Calu3 (cell line): ENCODE measurements at places on chromosomes 1 and 21. TPM values are rescaled to one million over a fixed set of nuclear protein-coding genes. Genes with fewer than 3 reads are reported as not detected.

GRCh38 chr1:1079408-1080121 is 5.5 kb upstream of the RNF223 start:
- H3K27me3 ChIP-seq: no peaks in the 10 kb centered on the region
- H3K4me3 ChIP-seq: peak overlapping the region; percentile 50
- H3K4me1 ChIP-seq: peaks cover 5% of the 10 kb centered on the region
- peaks cover 39% of the 10 kb centered on the region for H3K36me3 ChIP-seq

- H3K27ac ChIP-seq: no peak overlapping the region
- no peak overlapping the region for H3K4me3 ChIP-seq
- H3K36me3 ChIP-seq: no peaks in the 10 kb centered on the region
These were observed 71.5 kb downstream of the NR5A2 start for GRCh38 chr1:200099040-200099439.

DNA sequence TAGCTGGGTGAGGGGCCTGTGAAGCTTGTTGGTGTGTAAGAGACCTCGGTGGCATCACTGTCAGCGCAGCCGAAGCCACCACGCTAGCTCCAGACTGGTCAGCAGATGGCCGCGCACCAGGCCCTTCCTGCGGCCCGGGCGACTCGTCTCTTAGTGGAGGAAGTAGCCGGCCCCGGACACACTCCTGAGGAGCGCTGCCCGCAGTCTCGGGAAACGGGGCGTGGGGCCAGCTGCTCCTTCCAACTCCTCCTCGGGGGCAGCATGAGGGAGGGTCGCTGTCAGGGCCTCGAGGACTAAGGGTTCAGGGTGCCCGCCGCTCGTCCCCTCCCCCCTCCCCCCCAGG is 20.4 kb downstream of the H3-3A start:
- DNase-seq: peak; percentile 70
- H3K4me1 ChIP-seq: peaks cover 6% of the 10 kb centered on the region
- H3K4me3 ChIP-seq: peak overlapping the region; percentile 81
- no peaks in the 10 kb centered on the region for H3K27me3 ChIP-seq

- no peak overlapping the region for H3K27ac ChIP-seq
- no peak overlapping the region for H3K4me3 ChIP-seq
- no peaks in the 10 kb centered on the region for H3K27me3 ChIP-seq
- peak; percentile 35 for DNase-seq
These were observed 30.0 kb downstream of the IARS2 start for GRCh38 chr1:220123889-220124288.

DNA sequence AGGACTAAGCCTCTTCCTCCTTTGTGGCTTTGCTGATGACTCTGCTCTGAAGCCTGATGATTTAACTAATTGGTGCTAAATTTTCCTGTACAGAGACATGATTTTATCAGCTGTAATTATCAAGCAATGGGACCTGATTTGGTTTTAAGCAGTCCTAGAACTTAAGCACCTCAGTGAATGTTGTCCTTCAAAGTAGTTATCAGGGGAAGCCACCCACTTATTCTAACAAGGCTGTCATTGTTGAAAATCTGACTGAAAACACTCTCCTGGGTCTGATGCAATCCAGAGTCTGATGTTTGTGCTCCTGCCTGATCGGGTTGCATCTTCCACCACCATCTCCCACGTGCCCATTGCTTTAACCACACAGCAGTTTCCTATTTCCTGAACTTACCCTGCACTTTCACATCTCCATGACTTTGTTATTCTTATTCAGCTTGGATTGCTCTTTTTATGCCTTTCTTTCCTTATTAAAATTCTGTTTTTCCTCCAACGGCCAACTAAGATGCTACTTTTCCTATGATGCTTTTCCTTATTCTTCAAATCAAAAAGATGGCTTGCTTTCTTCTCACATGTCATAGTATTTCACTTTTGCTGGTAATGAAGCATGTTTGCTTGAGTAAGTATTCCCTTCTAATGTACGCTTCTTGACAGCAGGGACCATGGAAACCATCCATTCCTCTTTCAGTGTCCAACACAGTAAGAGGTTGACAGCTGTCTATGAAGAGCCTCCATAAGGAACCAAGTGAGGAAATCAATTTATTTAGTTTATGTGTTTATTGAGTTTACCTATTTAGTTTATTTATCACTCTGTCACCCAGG is 55.0 kb downstream of the S1PR1 start:
- H3K36me3 ChIP-seq: peaks cover 5% of the 10 kb centered on the region
- no peak overlapping the region for H3K4me3 ChIP-seq
- H3K4me1 ChIP-seq: peaks cover 22% of the 10 kb centered on the region
- H3K27ac ChIP-seq: peak overlapping the region; percentile 48

DNA sequence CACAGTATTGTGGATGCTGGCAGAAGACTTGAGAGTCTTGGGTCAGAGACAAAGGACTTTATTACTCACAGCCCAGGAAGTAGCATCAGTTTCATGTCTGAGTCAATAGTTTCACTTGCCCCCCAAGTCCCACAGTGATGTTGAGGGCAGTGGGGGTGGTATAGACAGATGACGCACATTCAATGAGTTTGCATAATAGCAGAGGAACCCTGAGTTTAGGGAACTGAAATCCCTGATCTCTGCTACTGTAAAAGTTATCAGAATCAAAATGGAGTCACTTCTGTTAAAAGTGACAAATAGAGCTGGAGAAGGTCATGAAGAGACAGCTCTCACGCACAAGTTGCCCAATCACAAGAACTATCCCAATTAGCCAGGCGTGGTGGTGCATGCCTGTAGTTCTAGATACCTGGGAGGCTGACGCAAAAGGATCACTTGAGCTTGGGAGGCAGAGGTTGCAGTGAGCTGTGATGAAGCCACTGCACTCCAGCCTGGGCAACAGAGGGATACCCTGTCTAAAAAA is 11.5 kb upstream of the HCRTR1 start:
- no peak for DNase-seq
- no peak overlapping the region for H3K27ac ChIP-seq
- peaks cover 48% of the 10 kb centered on the region for H3K27me3 ChIP-seq
- H3K4me1 ChIP-seq: no peaks in the 10 kb centered on the region
- no peaks in the 10 kb centered on the region for H3K36me3 ChIP-seq
- H3K4me3 ChIP-seq: no peak overlapping the region

GRCh38 chr1:39214021-39214713 is 9.7 kb downstream of the MACF1 start:
- peak overlapping the region; percentile 20 for H3K4me3 ChIP-seq
- DNase-seq: peak; percentile 48
- H3K36me3 ChIP-seq: no peaks in the 10 kb centered on the region
- peaks cover 30% of the 10 kb centered on the region for H3K4me1 ChIP-seq
- peak overlapping the region; percentile 35 for H3K27ac ChIP-seq

DNA sequence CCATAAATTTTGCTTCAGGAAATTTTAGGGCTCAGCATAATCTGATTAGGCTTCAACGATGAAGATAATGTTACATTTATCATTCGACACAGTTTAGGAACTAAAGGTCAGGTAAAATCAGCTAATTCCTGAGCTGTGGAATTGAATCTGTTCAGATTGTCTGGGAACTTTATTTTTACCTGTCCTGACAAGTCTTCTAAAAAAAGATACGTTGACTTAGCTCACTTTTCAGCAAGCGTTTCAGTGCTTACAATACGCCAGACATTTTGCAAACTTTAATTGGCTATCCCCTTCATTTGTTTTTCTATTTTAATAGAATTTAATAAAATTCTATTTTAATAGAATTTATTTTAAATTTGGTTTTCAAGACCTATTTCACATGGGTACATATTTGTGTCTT is 57.8 kb downstream of the POU2F1 start:
- peaks cover 9% of the 10 kb centered on the region for H3K4me1 ChIP-seq
- no peak for DNase-seq
- H3K27me3 ChIP-seq: no peaks in the 10 kb centered on the region
- H3K36me3 ChIP-seq: no peaks in the 10 kb centered on the region

- H3K27me3 ChIP-seq: peaks cover 30% of the 10 kb centered on the region
- peak; percentile 81 for DNase-seq
- H3K4me1 ChIP-seq: peaks cover 24% of the 10 kb centered on the region
- H3K27ac ChIP-seq: no peak overlapping the region
These were observed 34.8 kb upstream of the ZBTB40 start for GRCh38 chr1:22416555-22417454.

- no peak for DNase-seq
- no peaks in the 10 kb centered on the region for H3K36me3 ChIP-seq
- no peaks in the 10 kb centered on the region for H3K27me3 ChIP-seq
- H3K27ac ChIP-seq: peak overlapping the region; percentile 48
- no peak overlapping the region for H3K4me3 ChIP-seq
These were observed 19.4 kb downstream of the PDE4B start for GRCh38 chr1:65812065-65812464.

GRCh38 chr1:214503553-214503952 is 47.8 kb downstream of the PTPN14 start:
- no peaks in the 10 kb centered on the region for H3K27me3 ChIP-seq
- H3K36me3 ChIP-seq: peaks cover 13% of the 10 kb centered on the region
- H3K27ac ChIP-seq: no peak overlapping the region

GRCh38 chr1:175338387-175339135 is 146.0 kb upstream of the KIAA0040 start:
- no peaks in the 10 kb centered on the region for H3K4me1 ChIP-seq
- DNase-seq: peak; percentile 66
- H3K27me3 ChIP-seq: peaks cover 87% of the 10 kb centered on the region

The KDF1 gene
- total RNA-seq: 18.9 and 19.4 TPM in 2 replicates

The MYBPHL gene
- total RNA-seq: not detected in 2 replicates

The ANXA9 gene
- total RNA-seq: 15.4 and 20.1 TPM in 2 replicates

The GSTM3 gene
- 67.9 and 73.7 TPM in 2 replicates for total RNA-seq

The PGLYRP3 gene
- total RNA-seq: not detected in 2 replicates

The ADAM30 gene
- total RNA-seq: not detected in 2 replicates

The MAP3K6 gene
- total RNA-seq: 10.3 and 14.3 TPM in 2 replicates

The S1PR1 gene
- not detected in 2 replicates for total RNA-seq

The ARMH1 gene
- 4.7 and 5.8 TPM in 2 replicates for total RNA-seq

The TRNAU1AP gene
- total RNA-seq: 29.9 and 40.4 TPM in 2 replicates

The KRTAP20-1 gene
- total RNA-seq: not detected in 2 replicates
